Breast epithelium (tissue), 4 donors: ENCODE measurements at places on chromosomes 6 and 20. TPM values are rescaled to one million over a fixed set of nuclear protein-coding genes. Genes with fewer than 3 reads are reported as not detected.

GRCh38 chr6:85372915-85373270 lies 77.0 kb upstream of the NT5E start:
- no peak for DNase-seq

DNA sequence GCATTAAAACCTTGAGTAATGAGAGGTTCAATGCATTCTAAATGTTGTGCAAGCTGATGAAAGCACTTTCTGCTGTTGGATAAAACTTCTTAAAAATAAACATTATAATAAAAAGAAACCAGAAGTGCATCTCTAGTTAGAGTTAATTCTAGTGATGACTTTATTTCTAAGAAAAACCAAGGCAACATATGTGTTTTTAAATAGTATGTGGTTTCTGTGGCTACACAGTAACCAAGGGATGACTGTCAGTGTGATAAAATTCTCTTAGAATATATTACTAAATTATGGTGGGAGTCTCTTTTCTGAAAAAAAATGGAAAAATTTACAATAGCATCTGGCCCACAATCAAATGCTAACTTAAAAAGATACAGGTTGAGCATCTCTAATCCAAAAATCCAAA lies 117.0 kb downstream of the ME1 start:
- no peak for DNase-seq

DNA sequence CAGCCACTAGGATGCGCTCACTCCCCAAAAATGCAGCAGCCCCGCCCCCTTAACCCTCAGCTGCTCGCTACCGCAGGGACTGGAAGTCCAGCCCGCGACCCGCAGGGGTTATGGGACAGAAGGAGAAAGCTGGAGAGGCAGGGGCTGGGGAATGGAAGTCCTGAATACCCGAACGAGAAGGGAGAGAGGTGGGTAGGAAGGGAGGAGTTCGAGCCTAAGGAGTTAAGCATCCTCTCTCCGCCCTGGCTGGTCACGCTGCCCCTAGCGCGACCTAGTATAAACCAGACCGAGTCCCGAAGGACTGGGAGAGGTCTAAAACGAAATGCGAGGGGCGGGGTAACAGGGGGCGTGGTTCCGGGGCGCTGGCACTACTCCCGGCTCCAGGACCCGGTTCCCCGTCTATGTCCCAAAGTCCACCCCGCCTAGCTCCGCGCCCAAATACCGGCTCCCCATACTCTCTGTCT lies 448 bp upstream of the DDAH2 start:
- DNase-seq: peak; percentile 95

- DNase-seq: no peak
Observed at GRCh38 chr6:15876406-15876805, 213.6 kb upstream of the DTNBP1 start.

Gene SMPD2
- 26.2 TPM for total RNA-seq

Gene RIMS1
- 4.0 TPM for total RNA-seq

Gene SYTL3
- total RNA-seq: 8.0 TPM

Gene DACT2
- not detected for total RNA-seq
